ENCODE measurements at places on chromosomes 12 and 14.

GRCh38 chr14:21300892-21301291, 21.0 kb downstream of the RPGRIP1 start:
- DNase-seq, result peak; percentile 47

DNA sequence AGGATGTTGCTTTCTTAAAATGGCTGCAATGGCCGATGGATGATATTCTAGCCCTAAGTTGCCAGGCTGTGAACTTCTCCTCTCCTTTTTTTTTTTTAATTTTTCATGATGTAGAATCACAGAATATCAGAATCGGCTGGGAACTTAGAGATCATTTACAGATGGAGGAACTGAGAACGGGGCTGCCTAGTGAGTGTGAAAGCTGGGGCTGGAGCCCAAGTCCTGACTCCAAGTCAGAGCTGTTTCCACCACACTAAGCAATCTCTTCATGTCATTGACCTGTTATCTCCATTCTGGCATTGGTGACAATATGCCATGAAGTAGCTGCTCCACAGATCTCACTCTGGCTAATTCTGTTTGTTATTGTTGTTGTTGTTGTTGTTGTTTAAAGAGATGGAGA, 121.7 kb downstream of the SLC38A1 start:
- no peak for DNase-seq

DNA sequence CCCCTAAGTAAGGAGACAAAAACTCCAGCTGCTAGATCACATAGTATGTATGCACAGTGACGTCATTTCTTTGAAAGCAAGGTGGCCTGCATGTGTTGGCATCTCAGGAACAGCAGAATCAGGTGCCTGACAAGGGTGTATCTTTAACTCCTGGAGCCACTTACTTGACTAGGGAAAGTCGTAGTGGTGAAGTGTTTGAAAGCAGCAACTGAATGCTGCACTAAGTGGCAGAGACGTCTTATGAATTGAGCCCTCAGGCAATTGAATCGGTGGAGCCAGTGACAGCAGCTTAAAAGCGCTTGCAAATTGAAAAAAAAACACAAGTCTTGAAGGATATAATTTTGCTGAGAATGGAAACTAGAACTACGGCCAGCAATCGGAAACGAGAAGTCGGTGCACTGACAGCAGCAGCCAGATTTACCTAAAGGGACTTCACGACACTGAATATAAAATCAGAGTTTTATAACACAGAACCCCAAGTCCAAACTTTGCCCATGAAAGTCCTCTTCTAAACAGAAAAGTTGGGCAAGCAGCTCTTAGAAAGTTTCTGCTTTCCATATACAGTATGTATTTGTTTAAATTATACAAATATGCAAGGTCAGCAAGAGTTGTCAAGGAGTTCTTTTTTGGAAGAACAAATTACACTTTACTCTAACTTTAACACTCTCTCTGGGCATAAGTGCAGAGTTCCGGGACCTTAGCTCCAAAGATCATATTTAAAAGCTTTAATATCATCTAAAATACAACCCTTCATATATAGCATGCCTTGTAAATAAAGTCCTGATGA, 1.1 kb downstream of the IGF1 start:
- no peak for DNase-seq

- no peak for DNase-seq
Measured at GRCh38 chr14:51821822-51822221, 38.6 kb upstream of the GNG2 start.

- DNase-seq, result no peak
Measured at GRCh38 chr12:106235770-106236169, 12.1 kb downstream of the CKAP4 start.

DNA sequence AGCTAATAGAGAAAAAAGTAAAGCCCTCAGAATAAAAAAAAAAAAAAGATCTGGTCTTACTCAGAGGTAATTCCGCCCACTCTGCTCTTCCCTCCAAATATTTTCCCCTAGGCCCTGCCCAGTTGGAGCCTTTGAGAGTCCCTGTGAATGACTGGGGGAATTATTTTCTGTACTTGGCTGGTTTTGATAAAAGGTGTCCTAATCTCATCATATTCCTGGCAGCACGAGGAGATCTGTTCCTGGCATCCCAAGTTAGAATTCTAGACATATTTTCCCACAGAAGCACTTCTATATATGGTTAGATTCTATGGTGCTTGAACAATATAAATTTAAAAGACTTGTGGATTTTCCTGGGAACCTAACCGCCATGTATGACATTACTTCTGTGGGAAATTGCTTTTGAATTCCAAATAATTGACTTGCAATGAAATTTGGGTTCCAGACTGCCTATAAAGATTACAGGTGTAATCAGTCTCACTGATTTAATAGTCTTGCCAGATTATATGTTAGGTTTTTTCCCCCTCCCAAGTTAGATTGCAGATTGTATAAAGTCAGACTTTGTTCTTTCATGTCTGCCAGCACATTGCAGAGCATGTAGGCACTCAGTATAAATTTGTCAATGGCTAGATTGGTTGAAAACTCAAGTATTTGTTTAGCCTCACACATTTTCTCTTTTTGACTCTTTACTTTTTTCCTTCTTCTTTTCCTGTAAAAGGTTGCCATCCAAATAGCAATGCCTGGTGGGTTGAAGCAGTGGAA, 12.3 kb downstream of the GPX2 start:
- no peak for DNase-seq

DNA sequence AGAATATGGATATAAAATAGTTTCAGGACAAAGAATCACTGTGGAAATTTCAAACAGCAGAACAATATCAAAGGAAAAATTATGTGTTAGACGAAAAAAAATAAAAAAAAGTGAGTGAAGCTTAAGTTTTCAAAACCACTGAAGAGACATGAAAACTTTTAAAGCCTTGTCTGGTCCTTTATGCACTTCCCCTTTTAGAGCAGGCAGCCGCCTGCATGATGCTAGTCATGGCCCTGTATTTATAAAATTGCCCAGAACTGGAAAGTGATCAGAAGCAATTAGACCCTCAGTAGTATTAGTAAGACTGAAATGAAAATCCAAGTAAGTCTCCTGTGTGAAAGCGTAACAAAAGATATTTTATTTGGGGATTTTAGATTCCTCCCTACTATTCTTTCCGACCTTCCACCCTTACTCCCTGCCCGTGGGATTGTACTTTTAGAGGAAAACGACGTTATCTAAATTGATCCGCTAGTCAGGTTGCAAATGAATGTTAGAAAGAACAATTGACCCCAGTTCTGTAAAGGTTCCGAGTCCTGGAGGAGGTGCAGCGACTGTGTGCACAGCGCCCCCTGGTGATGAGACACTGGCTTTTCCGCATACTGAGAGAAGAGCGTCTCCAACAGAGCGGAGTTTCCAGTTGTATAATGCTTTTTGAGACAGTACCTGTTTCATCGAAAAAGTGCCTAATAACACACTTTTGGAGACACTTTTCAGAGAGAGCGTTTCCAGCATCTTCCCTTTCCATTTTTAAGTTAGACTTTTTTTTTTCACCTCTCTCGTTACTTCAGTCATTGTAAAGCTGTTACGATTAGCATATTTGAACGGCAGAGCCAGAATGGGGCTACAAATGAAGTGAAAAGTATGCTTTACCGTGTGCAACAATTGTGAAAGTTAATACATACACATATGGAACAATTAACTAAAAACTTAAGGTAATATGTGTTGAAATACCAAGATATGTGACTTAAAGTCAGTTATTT, 12.4 kb downstream of the MGST1 start:
- peak; percentile 36 for DNase-seq

DNA sequence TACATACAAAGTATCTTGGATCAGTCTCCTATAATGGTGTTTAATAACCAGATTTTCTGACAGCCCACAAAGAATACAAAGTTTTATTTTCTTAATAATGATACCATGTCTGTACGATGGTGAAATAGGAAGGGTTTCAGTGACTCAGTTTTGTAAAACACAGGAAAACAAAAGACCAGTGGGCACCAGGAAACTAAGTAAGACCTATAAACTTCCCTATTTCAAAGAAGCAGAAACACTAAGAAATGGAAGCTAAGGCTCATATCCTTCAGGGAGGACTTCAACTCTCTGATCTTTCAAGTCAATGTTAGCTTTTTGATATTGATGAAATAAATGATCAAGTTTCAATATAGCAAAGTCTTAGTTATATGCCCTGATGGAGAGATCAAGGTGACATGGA, 196.0 kb downstream of the DUSP6 start:
- DNase-seq, result no peak

GRCh38 chr14:33978892-33979612, 28.2 kb upstream of the EGLN3 start:
- no peak for DNase-seq

DNA sequence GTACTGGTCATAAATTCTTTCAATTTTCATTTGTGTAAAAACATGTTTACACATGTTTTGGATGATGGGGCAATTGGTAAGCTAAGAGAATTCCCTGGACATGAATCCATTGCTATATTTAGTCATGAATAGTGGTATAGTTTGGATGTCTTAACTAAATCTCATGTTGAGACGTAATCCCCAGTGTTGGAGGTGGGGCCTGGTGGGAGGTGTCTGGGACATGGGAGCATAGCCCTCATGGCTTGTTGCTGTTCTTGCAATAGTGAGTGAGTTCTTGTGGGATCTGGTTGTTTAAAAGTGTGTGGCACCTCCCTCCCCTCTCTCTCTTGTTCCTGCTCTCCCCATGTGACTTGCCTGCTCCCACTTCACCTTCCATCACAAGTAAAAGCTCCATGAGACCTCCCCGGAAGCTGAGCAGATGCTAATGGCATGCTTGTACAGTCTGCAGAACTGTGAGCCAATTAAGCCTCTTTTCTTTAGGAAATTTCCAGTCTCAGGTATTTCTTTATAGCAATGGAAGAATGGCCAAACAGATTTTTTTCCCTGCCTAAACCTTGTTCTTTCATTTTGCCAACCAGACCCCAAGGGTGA, 33.6 kb downstream of the CTSG start:
- DNase-seq, result no peak

- no peak for DNase-seq
Measured at GRCh38 chr12:99619389-99620158, 28.0 kb upstream of the GARIN6 start.

All from stimulated activated CD4-positive, alpha-beta T cell treated with anti-CD3 and anti-CD28 coated beads, Interleukin-15, amount 100 ng/mL, for 24 hours (primary cell).